ENCODE measurements at places on chromosomes 16 and 17.

- no peak for DNase-seq
These were observed 443.9 kb upstream of the CCL2 start for GRCh38 chr17:33811004-33811760.

DNA sequence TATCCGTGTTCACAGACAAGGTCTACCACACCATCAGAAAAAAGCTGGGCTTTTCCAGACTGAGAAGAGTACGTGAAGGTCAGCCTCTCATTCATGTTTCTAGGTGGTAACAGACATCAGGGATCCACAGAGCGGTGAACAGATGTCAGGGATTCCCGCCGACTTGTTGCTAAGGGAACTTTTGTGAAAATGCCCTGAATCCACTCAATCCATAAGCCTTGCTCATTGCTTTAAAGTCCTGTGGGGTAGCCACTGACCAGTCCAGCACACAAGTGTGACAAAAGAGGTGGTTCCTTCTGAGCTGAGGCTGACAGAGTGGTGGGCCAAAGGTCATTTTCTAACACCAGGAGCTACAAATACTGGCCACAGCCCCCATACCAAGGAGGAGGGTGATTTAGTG is 5.9 kb downstream of the GAS7 start:
- DNase-seq, result no peak

GRCh38 chr16:75758215-75758614 is 31.9 kb upstream of the CPHXL start:
- DNase-seq, result no peak

GRCh38 chr16:55055262-55055661 is 124.6 kb downstream of the IRX5 start:
- DNase-seq, result no peak

DNA sequence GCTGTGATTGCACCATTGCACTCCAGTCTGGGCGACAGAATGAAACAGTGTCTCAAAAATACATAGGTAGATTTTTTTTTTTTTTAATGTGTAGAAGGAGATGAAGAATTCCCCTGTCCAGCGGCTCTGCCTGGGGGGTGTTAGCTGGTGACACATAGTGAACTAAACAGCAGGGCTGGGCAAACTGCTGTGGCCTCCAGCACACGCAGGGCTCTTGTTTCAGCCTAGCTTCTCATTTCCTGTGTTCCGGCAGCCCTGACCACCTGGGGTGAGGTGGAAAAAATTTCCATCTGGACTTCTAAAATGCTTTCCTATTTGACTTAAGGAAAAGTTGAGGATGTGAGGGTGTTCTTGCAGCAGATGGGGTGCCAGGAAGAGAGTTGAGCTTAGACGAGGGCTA is 33.3 kb upstream of the RGS9 start:
- no peak for DNase-seq

- no peak for DNase-seq
These were observed 25.0 kb downstream of the SGSH start for GRCh38 chr17:80195141-80195540.

DNA sequence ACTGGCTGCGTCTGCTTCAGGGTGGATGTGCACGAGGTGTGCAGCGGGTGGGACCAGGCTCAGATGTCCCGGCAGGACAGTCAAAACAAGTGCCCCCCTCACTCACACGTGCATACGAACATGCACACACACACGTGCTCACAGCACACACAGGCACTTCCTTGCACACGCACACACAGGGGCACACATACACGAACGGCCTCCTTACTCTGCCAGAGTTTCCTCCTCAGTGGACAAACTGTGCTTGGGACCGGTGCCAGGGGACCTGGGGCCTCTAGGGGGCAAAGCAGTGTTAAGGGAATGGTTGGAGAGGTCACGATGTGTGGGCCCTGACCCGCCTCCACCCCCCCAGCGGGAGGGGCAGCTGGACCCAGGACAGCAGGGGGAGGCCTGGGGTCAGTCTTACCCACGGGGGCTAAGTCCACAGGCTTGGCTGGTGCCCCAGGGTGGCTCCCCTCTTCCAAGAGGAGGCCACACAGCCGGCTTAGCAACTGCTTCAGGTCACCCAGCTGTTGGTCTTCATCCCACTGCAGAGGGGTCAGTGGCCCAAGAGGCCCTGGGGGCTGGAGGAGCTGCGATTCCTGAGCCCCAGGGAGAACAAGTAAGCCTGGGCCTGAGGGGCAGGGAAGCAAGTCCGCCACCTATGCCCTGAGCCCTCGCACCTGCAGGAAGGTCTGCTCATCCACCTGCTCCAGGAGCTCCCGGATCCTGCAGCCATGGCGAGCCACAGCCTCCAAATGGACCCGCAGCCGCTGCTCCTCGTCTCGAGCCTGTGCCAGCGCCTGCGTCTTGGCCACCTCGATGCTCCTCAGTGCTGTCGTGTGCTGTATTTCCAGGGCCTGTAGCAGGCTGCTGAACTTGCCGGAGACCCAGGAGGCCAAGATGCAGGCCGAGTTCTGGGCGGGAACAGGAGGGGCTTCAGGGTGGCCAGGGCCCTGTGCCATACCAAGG is 4.9 kb downstream of the TRIM65 start:
- no peak for DNase-seq

DNA sequence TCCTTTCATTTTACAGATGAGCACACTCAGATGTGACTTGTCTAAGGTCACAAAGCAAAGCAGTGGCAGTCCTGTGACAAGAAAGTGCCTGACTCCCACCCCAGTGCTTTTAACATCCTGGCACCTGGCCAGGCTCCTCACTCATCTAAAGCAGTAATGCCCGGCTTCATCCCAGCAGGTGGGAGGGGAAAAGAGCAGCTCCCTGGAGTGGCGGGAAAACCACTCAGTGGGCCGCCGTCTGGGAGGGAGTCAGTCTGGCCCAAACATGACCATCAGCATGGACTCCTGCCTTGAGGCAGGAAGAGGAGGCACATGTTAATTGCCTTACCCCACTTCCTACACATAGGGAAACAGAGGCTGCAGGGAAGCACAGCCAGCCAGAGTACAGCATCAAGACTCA is 2.6 kb downstream of the PCGF2 start:
- DNase-seq, result no peak

DNA sequence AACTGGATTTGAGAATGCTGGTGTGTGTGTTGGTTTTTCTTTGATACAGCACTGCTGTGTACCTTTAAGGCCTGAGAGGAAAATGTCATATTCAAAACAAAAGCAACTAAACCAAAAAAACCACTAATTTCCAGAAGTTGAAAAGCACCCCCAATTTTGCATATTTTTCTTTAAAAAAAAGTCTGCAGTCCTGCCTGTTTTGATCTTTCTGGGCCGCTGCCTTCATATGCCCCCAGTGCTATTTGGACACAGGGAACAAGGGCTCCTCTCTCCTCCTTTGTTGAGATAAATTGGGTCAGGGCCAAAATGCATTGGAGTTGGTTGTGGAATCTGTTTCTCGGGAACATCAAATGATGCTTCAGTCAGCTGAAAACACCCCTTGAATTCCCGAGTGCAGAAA is 26.9 kb downstream of the GPT2 start:
- no peak for DNase-seq

- peak; percentile 58 for DNase-seq
These were observed 7.2 kb upstream of the MYCBPAP start for GRCh38 chr17:50501054-50501453.

GRCh38 chr17:2025220-2025621 is at the start of gene RTN4RL1:
Gene RTN4RL1, minus strand, starts transcription at chr17:2025334. Its CDS starts 469 bp downstream, at chr17:2024865.
- peak; percentile 80 for DNase-seq

- no peak for DNase-seq
These were observed 50.7 kb upstream of the TOB1 start for GRCh38 chr17:50916708-50917417.

DNA sequence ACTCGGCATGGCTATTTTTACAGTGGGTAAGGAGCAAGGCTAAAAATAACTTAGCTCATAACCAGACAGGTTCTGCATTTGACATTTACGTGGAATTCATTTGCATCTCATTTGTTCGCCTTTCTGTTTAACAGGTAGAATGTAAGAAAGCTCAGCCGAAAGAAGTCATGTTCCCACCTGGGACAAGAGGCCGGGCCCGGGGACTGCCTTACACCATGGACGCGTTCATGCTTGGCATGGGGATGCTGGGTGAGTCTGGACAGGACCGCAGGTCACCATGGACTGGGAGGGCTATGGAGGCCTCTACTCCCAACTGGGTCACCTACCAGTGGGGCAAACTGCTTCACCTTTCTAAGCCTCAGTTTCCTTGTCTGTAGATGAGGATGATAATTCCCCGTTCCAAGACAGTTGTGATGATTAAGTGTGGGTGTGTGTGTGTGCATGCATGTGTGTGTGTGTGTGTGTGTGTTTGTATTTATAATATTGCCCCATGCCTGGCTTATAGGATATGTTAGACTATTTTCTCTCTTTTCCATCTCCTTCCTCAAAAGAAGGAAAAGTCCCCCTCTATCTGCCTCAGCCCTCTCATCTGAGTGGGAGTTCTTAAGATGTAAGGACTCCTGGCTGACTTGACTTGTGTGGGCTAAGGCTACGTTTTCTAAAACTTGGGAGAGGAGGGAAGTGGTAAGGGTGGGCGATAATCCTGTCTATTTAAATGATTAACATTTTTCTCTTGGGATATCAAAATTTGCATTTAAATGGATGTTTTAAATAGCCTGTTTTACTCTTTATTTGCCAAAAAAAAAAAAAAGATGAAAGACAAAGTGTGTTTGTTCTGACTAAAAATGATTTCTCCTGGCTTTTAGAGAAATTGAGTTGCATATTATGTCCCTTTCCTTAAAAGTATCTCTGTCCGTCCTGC is 129.0 kb downstream of the CCDC182 start:
- DNase-seq, result no peak

DNA sequence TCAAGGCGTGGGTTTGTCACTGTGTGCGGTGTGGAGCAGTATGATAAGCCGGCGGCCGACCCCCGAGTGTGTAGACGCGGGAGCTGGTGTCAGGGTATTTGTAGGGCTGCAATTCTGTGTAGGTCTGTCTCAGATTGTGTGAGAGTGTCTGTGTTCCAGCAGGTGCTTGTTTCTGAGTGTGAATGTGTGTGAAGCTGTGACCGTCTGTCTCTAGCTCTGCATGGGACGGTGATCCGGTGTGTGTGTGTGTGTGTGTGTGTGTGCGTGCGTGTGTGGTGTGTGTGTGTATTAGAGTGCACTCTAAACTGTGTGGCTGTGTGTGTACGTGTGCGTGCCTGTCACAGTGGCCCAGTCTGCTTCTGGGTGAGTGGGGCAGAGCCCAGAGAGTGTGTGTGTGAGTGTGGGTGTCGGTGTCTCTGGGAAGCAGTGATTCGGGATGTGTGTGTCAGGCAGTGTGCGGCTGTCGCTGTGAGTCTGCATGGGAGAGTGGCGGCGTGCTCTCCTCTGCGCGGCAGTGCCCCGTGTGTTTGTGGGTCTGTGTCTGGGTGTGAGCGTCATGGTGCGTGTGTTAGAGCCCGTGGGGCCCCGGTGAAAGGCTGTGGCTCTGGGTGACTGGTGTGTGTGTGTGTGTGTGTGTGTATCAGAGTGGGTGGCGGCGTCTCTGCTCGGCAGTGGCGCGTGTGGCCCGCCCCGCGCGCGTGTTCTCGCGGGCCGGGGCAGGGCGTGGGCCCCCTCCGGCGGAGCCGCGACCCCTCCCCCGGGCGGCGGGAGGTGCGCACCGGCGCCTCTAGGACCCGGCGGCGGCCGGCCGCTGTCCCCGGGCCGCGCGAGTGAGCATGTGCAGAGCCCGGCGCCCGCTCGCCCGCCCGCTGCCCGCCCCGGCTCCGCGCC is at the start of gene WSCD1:
WSCD1 (plus strand) TSS at position 841 of the 891 bp plus-strand sequence. CDS start 10,280 bp downstream, outside the sequence.
- peak; percentile 8 for DNase-seq

- DNase-seq, result no peak
These were observed 2.8 kb upstream of the NAT9 start for GRCh38 chr17:74778960-74779359.

DNA sequence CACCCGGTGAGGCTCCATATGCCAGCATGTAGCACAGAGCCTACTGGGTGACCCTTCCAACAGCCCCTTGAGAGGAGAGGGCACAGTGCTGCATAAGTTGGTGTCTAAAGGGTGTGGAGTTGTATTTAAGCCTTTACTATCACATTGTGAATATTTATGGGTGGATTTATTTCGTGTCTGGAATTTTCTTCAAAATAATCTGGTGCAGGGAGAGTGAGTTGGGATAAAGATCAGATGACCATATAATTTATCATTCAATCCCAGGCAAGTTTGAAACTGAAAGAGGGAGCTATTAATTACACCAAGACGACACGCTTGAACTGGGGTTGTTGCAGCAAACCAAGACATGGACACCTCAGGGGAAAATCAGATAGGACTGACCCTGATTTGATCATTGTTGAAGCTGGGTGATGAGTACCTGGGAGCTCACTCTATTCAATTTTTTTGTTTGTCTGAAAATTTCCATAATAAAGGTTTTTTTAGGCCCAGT is 42.2 kb downstream of the LDHD start:
- DNase-seq, result no peak

- no peak for DNase-seq
These were observed 16.5 kb upstream of the SLC35G3 start for GRCh38 chr17:35210741-35211140.

DNA sequence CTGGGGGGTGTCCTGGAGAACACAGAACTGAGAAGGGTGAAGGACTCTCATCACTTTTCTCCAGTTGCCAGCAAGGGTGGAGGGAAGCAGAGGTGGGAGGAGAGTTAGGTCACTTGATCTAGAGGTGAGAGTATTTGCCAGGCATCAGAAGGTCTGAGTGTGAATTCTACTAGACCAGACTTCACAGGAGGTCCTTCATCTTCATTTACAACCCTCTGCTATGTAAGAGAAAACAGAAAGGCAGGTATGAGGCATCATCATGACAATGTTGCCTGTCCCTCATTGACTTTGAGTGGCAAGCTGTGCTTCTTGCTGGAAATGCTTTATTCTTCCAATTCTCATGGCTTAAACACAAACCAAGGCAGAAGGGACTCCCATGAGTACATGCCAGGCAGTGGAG is 45.9 kb upstream of the B4GALNT2 start:
- no peak for DNase-seq
